ENCODE measurements at places on chromosomes 16 and 17. TPM values are rescaled to one million over a fixed set of nuclear protein-coding genes. Genes with fewer than 3 reads are reported as not detected.

KRT14 gene
- 0.29 TPM for polyA plus RNA-seq

PRR35 gene
- 18.4 TPM for polyA plus RNA-seq

DNA sequence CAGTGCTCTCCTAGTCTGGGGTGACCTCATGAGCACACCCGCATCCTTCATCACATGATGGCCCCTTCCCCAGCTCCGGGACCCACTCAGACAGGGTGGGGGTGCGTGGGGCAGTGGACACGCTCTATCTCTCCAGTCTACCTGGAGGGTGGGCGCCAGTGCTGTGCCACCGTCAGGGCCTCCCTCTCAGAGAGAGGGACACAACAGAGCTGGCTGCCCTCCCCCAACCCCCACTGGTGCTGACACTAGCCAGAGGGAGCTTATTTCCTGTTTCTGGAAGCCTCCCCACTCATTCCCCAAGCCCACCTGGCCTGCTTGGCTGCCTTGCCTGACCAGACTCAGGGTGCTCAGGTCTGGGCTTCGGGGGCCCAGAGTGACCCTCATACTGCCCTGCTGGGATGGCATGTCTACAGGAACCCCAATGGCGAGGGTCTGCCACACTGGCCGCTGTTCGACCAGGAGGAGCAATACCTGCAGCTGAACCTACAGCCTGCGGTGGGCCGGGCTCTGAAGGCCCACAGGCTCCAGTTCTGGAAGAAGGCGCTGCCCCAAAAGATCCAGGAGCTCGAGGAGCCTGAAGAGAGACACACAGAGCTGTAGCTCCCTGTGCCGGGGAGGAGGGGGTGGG lies 8.2 kb downstream of the CES2 start:
- no peak for DNase-seq

- DNase-seq: no peak
These were observed 111.9 kb upstream of the CORO6 start for GRCh38 chr17:29734640-29735039.

DNA sequence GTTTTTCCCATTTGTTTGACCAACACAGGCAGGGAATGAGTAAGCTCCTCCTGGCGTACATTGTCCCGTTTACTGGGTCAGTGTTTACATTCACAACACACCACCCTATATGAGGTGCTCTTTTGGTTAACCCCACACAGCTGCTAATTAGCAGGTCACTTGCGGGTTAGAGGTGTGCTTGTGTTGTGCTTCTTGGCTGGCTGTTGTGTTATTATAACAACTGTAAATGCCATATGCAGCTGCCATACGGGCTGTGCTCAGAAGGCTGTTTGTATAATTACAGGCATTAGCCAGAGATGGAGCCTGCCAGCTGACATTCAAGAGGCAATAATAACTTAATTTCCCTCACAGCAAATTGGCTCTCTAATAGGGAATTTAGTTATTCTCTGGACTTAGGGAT lies 205.1 kb upstream of the ELAC2 start:
- no peak for DNase-seq

DNA sequence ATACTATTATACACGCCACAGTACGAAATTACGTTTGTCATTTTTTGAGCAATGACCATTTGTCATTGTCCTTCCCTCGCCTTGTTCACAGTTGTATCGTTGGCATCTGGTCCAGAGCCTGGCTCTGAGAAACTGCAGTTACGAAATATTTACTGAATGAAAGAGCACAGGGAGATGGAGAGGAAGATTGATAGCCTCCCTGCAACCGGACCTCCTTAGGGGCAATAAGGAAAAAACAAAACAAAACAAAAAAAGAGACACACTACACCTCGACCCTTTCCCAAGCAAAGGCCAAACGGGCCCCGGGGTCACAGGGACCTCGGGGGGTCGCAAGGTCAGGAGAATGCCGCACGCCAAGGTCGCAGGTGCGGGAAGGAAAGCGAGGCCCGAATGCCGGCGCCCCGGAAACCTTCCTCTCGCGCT lies 857 bp downstream of the GOT2 start:
- DNase-seq: no peak

- no peak for DNase-seq
These were observed 2.2 kb upstream of the ARL4D start for GRCh38 chr17:43396491-43397060.

DNA sequence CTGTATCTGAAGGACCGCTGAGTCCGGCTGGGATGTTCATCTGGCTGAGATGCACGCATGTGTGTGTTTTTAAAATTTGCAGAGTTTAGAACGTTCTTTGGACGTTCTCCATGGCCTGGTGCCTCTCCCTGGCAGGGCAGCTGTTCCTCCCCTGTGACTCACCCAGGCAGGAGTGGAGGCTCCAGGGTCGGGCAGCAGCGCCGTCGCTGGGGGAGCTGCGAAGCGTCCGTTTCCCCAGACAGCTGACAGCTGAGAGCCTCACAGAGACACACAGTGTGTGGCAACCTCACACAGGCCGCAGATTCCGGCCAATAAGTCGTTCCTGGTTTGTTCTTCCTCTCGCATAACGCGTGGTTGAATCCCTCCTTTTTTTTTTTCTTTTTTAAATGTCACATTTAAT lies 80.6 kb downstream of the OR1D5 start:
- no peak for DNase-seq
